ENCODE measurements at places on chromosomes 12 and 14.
A peak's percentile ranks its signal among the peaks of the same experiment; 100 is the strongest.

DNA sequence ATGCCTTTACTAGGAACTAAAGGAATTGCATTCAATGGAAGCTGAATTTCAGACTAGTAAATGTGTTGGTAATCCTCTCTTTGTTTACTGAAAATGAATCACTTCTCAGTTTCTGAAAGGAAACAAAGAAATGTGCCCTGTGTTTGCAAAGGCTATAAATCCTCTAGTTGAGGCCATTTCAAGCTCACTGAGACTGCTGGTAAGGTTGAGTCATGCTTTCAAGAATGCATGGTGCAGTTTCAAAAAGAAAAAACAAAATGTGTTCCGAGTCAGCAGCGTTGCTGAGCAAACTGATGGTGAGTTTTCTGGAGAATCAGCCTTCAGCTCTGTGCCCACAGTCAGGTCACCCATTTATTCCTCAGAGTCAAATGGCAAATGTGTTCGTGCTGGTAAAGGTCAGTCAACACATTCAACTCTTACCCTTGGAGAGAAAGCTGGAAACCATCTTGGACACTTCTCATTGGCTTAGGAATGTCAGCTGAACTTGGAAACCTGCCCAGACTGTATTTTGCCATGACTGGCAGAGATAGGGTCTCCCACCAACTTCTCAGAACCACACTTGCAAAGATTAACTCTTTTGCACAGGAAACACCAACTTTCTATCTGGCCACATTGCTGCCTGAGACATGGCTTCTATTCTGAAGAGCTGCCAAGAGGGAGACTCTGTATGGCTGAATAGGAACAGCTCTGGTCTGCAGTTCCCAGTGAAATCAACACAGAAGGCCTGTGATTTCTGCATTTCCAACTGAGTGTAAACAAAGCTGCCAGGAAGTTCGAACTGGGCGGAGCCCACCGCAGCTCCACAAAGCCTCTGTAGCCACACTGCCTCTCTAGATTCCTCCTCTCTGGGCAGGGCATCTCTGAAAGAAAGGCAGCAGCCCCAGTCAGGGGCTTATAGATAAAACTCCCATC, 484.4 kb downstream of the ATP23 start:
- DNase-seq, result peak; percentile 95

GRCh38 chr12:58000499-58000898, 59.1 kb downstream of the ATP23 start:
- no peak for DNase-seq

- DNase-seq, result no peak
Observed at GRCh38 chr12:32476446-32476845, 77.1 kb downstream of the FGD4 start.

DNA sequence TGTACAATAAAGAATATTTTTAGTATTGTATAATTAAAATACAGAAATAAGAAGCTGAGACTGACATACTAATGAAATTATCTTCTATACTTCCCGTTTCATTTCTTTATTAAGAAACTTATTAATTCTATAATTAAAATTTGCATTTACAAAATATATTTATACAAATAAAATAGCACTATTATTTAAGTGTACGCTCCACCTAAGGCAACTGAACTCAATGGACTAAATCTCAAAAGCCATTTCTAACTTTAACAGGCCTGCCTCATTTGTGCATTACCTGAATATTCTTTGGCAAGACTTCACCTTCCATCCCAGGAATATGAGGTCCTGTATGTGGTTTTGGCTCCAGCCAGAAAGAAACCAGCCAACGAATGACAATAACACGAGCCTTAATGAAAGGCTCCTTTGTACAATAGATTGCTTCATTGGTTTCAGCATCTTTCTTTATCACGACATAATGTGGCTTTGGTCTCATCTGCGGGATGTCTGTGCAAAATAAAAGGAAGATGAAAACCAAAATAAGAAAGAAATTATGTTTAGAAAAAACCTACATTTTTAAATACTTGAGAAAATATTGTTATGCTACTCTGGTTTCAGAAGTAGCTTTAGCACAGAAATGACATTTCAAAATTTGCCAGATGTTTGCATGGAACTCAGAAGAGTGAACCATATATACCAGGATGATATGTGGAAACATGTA, 58.7 kb downstream of the RALGAPA1 start:
- no peak for DNase-seq

DNA sequence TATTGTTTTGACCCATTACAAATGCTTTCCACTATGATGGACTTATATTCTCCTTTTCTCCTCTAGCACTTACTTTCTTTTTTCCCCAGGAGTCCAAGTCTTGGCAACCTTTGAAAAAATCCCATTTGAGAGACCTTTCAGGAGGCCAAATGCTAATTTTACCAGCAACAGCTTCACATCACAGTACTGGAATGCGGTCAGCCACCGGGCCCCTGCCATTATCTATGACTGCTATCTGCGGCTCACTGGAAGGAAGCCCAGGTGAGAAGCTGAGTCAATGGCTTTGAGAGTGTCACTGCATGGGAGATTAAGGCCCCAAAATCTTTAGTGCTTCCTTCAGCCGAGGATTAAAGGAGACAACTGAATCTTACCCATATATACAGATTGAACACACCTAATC, 64.2 kb downstream of the ERGIC2 start:
- DNase-seq, result no peak

DNA sequence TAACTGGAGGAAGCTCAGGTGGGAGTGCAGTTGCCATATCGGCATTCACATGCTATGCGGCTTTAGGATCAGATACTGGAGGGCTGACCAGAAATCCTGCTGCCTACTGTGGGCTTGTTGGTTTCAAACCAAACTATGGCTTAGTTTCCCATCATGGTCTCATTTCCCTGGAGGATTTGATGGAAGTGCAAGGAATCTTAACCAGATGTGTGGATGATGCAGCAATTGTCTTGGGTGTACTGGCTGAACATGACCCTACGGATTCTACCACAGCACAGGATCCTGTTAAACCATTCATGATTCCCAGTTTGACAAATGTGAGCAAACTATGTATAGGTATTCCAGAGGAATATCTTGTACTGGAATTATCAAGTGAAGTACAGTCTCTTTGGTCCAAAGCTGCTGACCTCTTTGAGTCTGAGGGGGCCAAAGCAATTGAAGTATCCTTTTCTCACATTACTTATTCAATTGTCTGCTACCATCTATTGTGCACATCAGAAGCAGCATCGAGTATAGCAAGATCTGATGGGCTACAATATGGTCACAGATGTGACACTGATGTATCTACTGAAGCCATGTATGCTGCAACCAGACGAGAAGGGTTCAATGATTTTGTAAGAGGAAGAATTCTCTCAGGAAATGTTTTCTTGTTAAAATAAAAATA, 42.9 kb downstream of the RALGAPA1 start:
- DNase-seq, result no peak
